A673 (cell line): ENCODE measurements at places on chromosomes 4 and X. TPM values are rescaled to one million over a fixed set of nuclear protein-coding genes. Genes with fewer than 3 reads are reported as not detected.

Gene XAGE1B
- total RNA-seq, result 77.5 and 114 TPM in 2 replicates

Gene FANCB
- 16.8 and 17.4 TPM in 2 replicates for total RNA-seq

Gene SLC9B1
- 0.62 and 1.1 TPM in 2 replicates for total RNA-seq

Gene UGT2B10
- not detected in 2 replicates for total RNA-seq

Gene SLIT2
- total RNA-seq, result 59.7 and 70.6 TPM in 2 replicates

Gene USP17L19
- not detected in 2 replicates for total RNA-seq

Gene CFAP299
- total RNA-seq, result not detected in 2 replicates
